Hematopoietic multipotent progenitor cell (in vitro differentiated cells): ENCODE measurements at places on chromosomes 1 and 21.

DNA sequence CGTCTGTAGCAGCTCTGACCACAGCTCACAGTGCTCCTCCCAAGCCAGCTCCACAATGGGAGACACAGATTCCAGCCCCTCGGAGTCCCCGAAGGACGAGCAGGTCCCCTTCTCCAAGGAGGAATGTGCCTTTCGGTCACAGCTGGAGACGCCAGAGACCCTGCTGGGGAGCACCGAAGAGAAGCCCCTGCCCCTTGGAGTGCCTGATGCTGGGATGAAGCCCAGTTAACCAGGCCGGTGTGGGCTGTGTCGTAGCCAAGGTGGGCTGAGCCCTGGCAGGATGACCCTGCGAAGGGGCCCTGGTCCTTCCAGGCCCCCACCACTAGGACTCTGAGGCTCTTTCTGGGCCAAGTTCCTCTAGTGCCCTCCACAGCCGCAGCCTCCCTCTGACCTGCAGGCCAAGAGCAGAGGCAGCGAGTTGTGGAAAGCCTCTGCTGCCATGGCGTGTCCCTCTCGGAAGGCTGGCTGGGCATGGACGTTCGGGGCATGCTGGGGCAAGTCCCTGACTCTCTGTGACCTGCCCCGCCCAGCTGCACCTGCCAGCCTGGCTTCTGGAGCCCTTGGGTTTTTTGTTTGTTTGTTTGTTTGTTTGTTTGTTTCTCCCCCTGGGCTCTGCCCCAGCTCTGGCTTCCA, 22.9 kb upstream of the VPS13D start:
- DNase-seq = no peak

DNA sequence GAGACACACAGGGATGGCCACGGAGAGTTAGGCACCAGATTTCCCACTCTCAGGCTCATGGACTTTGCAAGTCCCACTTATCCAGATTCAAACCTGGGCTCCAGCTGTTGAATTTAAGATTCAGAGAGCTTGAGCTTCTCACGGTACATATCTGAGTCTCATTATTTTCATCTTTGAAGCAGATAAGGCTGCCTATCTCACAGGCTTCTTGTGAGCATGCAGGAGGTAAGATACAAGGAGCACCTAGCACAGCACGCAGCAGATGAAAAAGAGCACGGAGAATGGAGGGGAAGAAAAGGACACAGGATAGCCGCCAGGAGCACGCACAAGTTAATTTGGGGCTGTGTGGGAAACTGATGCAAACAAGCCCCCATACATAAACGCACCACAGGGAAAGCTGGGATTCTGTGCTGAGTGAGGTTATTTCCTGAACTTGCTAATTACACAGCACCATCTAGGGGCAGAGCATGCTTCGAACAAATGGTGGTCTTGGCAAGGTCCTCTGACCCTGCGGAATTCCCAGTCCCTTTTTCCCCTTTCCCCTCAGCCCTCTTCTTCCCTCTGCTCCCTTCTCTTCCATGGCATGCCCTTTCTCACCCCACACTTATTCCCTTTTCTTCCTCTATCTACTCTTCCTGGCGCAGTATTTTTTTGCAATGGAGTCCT, 134.7 kb upstream of the VANGL1 start:
- DNase-seq = no peak

GRCh38 chr1:84995484-84996334, 1.2 kb downstream of the MCOLN2 start:
- no peak for DNase-seq

DNA sequence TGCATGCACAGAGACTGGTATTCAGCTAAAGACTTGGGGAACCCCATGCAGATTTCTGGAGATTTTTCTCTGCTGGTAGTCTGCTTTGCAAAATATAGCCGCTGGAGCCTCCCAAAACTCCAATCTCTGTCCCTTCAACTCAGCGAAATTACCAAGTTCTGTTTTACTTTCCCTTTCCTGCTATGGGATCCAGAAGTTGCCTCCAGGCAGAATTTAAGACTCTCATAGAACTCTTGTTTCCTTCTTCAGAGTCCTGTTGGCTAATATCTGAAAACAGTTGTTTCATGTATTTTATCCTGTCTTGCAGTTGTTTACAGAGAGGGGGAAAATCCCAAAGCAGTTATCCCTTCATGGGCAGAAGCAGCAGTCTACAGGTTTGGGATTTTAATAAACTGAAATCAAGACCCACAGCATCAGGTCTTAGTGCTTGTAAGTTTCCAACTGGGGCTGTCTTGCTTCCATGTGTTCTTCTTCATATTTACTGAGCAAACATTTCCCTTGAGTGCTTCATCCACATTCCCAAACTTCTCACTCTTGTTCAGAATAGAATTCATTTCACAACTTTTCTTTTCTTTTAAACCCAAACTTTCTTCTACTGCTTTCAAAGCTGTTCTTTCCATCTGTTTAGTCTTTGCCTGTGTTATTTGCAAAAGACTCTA, 221.3 kb upstream of the DMRTA2 start:
- DNase-seq = no peak

DNA sequence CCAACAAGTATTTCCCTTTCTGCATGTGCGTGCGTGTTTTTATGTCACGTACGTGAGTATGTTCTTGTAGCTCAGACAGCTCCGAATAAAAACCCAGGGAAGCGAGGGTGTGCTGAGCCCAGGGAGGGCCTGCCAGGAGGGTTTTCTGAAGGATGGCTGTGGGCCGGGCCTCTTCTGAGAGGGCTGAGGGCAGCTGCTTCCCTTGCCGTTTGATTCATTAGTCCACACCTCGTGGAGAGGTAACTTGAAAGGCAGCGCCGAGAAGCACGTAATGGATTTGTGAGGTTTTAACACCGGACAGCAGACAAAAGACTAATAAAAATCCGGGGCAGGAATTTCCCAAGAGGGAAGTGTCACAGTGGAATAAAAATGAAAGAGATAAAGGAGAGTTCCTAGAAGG, 29.5 kb downstream of the CD247 start:
- no peak for DNase-seq

DNA sequence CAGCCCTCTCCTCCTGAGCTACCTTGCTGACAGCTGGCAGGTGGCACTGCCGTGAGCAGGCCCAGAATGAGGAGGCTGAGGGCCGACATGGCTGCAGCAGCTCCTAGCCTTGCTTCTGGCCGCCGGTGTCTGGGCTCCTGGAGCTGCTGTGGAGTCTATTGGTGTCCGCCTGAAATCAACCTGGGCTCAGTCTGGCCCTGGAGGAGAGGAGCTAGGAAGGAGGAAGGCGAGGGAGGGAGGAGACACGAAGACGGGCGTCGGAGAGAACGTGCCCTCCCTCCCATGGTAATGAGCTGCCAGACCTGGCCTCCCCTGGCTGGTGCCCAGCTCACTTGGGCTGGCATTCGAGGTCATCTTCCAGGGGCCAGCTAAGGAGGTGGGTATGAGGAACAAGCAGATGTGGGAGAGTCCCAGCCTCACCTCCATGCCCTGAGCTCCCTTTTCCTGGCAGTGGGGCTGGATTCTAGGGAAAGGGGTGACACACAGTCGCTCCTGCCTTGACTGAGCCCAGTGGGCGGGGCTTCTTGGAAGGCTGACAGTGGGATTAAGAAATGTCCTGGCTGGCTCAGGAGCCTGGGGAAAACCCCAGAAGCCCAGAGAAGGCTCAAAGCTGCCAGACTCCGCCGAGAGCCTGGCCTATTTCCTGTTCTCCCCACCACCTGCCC, at the start of gene PDZK1IP1:
Gene PDZK1IP1 (minus strand): TSS at position 193 of the 665 bp plus-strand sequence. CDS start 104 bp downstream, at position 89.
- DNase-seq = no peak

- no peak for DNase-seq
Observed at GRCh38 chr1:204602871-204603542, 82.5 kb downstream of the LRRN2 start.

GRCh38 chr1:204894606-204895005, 23.9 kb downstream of the NFASC start:
- DNase-seq = no peak

DNA sequence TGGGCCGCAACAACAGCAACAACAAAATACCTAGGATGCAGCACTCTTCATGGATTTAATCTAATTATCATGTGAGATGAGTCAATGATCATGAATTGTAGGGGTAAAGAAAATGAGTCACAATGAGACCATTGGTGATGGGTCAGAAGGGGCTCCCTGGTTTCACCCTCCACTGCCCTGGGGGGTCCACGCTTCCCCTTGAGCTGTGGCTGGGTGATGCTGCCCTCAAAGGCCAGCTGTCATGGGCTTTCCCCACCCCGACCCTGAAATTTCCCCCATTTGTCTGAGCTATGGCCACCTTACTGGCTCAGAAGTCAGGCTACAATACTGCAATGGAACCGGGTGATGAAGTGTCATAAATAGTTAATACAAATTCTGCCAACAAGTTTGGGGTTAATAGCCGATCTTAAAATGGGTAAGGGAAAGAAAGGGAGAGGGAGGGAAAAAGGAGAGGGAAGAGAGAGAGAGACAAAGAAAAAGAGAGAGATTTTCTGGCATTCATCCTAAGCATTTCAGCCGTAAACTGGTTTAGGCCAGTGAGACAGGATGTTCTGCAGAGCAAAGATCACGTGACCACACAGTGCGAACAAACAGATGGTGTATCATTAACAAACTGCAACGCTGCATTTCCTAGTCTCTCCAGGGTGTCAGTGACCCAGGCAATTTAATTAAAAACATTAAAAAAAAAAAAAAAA, 143.4 kb upstream of the ERRFI1 start:
- DNase-seq = peak; percentile 80

DNA sequence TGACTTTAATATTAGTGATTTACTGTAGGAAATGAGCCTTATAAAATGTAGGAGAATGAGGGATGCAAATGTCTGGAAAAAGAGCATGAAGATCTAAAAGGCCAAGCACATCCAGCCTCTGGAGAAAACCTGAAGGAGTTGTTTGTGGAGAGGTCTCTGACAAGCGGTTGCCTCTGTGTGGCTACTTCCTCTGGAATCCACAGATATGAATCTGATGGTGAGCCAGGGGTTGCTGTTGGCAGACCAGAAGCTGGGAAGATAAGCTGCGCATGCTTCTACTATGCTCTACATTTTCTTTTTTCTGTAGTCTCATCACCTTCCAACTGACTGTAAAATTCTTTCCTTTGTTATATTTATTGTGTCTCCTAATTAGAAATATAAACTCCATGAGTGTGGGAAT, 248.6 kb downstream of the OLFM3 start:
- DNase-seq = no peak

DNA sequence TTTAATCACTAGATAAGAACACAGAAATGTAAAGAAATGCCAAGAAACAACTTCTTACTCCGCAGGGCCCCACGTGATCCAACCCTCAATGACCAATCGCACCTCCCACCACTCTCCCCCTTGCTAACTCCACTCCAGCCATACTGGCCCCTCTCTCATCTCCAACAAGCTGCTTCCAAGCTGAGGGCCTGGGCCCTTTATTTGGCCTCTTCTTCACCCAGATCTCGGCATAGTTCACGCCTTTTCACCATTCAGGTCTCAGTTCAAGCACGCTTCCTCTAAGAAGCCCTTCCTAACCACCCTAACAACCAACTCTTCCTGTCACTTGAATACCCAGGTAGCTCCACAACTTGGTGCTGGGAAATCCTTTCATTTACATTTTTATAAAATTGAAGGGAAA, 110.7 kb downstream of the TGFBR3 start:
- DNase-seq = no peak

- DNase-seq = no peak
Observed at GRCh38 chr1:95368178-95368577, 134.2 kb downstream of the RWDD3 start.

GRCh38 chr1:78831731-78832360, 174.7 kb downstream of the ADGRL4 start:
- no peak for DNase-seq

- no peak for DNase-seq
Observed at GRCh38 chr1:160353223-160353622, 10.0 kb downstream of the NCSTN start.

- no peak for DNase-seq
Observed at GRCh38 chr21:18104802-18105201, 139.8 kb upstream of the CHODL start.

DNA sequence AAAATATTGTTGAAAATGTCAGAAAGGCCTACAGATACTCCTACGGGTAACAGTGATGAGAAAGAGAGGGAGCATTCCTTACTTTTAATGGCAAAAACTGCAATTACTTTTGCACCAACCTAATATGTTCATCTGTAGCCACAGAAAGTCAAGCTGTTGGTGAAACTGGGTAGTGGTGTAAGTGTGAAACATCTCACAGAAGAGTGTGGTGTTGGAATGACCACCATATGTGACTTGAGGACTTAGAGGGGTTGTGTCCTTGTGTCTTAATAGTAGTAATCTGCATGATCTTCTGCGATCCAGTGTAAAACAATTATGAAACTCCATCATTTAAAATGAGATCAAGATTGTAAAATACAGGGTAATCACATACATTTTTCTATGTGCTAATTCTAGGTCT, 320.7 kb downstream of the ADGRL2 start:
- no peak for DNase-seq

GRCh38 chr1:119602169-119602568, 45.9 kb downstream of the ZNF697 start:
- DNase-seq = no peak

DNA sequence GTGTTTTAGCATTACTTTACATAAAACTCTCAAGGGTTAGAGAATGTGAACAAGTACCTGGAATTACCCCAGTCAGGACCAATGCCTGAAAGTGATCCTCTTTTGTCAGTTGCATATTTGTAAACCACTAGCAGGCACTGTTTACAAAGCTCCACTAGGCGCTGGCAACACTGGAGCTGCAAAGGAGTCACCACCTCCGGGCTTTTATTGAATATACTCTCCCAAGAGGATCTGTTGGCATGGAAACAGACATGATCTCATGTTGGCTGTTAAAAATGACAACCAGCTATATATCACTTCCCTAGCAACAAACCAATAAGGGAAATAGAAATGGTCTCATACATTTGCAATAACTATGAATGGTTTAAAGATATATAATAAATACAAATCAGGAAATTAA, 116.0 kb downstream of the TTLL7 start:
- DNase-seq = no peak

DNA sequence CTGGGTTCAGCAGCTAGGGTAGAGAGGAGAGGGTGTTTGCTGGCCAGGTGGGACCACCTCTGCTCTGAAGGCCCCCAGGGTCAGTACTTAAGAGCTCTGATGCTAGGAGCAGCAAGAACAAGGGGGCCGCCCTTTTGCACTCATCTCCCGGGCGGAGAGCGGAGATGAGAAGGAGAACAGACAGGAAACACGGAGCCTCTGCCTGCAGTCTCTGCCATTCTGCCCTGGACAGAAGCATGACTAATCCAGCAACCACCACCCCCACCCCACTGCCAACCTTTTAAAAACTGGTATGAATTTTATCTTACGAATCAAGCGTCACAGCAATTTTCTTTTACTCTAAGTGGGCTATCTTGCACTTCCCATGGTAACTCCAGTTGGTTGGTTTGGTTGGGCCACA, 34.5 kb downstream of the PARP1 start:
- no peak for DNase-seq

GRCh38 chr1:246573491-246573890, 7.2 kb downstream of the CNST start:
- DNase-seq = no peak

- no peak for DNase-seq
Observed at GRCh38 chr1:9590945-9591668, 2.4 kb downstream of the TMEM201 start.
